ENCODE measurements at places on chromosomes 2 and 18. TPM values are rescaled to one million over a fixed set of nuclear protein-coding genes. Genes with fewer than 3 reads are reported as not detected.

GRCh38 chr2:151769606-151770005 is 35.3 kb upstream of the NEB start:
- no peak overlapping the region for H3K27ac ChIP-seq
- no peak for DNase-seq
- H3K4me1 ChIP-seq = peaks cover 20% of the 10 kb centered on the region
- H3K36me3 ChIP-seq = no peaks in the 10 kb centered on the region

GRCh38 chr2:194616334-194616733 is 1040.7 kb upstream of the SLC39A10 start:
- H3K4me3 ChIP-seq = no peak overlapping the region
- DNase-seq = peak; percentile 15

The PRKD3 gene
- 7.6 TPM for polyA plus RNA-seq

GRCh38 chr2:52931660-52932059 is 835.9 kb upstream of the CHAC2 start:
- no peaks in the 10 kb centered on the region for H3K36me3 ChIP-seq
- H3K4me1 ChIP-seq = peaks cover 4% of the 10 kb centered on the region
- no peak overlapping the region for H3K27ac ChIP-seq
- no peak overlapping the region for H3K4me3 ChIP-seq
- no peak for DNase-seq

The AMMECR1L gene
- polyA plus RNA-seq = 6.7 TPM

- peak overlapping the region; percentile 89 for H3K4me3 ChIP-seq
- H3K36me3 ChIP-seq = peaks cover 24% of the 10 kb centered on the region
- H3K4me1 ChIP-seq = peaks cover 28% of the 10 kb centered on the region
- H3K27ac ChIP-seq = peak overlapping the region; percentile 79
- no peak for DNase-seq
Observed at GRCh38 chr2:96264656-96265348, 995 bp downstream of the TMEM127 start.

The ZNF804A gene
- 1.0 TPM for polyA plus RNA-seq

The EVX2 gene
- not detected for polyA plus RNA-seq

GRCh38 chr2:237210763-237211162 is 125.1 kb downstream of the COPS8 start:
- DNase-seq = no peak
- no peak overlapping the region for H3K4me3 ChIP-seq
- no peaks in the 10 kb centered on the region for H3K36me3 ChIP-seq
- H3K4me1 ChIP-seq = no peaks in the 10 kb centered on the region
- H3K27ac ChIP-seq = no peak overlapping the region

The HOXD3 gene
- polyA plus RNA-seq = not detected

DNA sequence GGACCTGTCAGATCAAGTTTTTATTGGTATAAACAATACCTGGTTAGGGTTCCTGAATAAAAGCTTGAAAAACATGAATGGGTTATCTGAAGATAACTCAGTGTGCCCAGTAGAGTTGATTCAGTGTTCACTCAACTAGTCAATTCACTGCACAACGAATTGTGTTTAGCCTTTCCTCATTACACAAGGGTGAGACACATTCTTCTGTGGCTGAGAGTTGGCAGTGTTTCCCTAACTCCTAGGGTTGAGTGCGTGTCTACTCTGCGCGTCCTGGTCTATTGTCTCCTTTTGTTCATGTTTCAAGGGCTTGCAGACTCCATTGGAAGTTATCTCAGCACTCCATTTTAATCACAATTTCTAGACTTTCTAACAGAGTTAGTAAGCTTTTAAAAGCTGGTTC is 32.8 kb upstream of the TMEM178A start:
- no peak overlapping the region for H3K4me3 ChIP-seq
- no peaks in the 10 kb centered on the region for H3K4me1 ChIP-seq
- DNase-seq = no peak
- no peak overlapping the region for H3K27ac ChIP-seq

The LRRC30 gene
- not detected for polyA plus RNA-seq

The SCN7A gene
- polyA plus RNA-seq = not detected

DNA sequence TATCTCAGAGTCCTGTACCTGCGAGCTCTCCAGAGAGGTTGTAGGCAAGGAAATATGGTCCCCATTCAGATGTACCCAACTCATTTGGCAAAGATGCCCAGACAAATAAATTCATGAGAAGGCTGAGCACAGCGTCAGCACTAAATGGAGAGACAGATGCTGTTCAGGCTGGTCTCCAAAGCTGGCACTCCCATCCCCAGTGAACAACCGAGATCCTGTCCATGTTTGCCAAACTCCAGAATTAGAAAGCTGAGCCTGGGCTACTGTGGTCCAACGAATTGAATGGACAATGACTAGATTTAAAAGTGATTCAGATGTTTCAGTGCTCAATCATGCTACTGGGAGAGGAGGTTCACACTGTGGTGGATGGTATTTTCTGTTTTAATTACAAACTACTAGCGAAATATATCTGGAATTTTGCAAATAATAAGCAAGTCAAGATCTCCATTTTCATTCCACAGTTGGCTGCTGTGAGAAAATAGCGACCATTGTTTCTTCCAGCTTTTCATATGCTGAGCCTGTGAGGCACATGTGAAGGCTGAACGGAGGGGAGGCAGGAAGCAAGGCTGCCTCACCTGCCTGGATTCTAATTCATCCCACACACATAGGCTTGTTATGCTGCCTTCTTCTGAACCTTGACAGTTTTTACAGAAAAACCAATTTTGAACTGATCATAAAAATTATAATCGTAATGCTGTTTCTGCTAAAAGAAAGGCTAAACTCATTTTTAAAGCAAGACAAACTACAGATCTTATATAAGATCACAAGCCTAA is 22.6 kb upstream of the DAPL1 start:
- no peak overlapping the region for H3K4me3 ChIP-seq
- no peak overlapping the region for H3K27ac ChIP-seq
- DNase-seq = no peak
- H3K27me3 ChIP-seq = no peaks in the 10 kb centered on the region
- no peaks in the 10 kb centered on the region for H3K4me1 ChIP-seq

The NETO1 gene
- not detected for polyA plus RNA-seq

- H3K36me3 ChIP-seq = no peaks in the 10 kb centered on the region
- H3K27me3 ChIP-seq = no peaks in the 10 kb centered on the region
- no peak overlapping the region for H3K4me3 ChIP-seq
- DNase-seq = no peak
- no peaks in the 10 kb centered on the region for H3K4me1 ChIP-seq
Observed at GRCh38 chr2:10317646-10318045, 14.9 kb downstream of the HPCAL1 start.

The DQX1 gene
- polyA plus RNA-seq = 2.1 TPM

The IL1F10 gene
- not detected for polyA plus RNA-seq

The UNC80 gene
- polyA plus RNA-seq = not detected

The MC4R gene
- not detected for polyA plus RNA-seq

GRCh38 chr2:20140321-20141055 is 84.4 kb downstream of the SDC1 start:
- H3K4me1 ChIP-seq = peaks cover 10% of the 10 kb centered on the region
- no peaks in the 10 kb centered on the region for H3K36me3 ChIP-seq
- no peak overlapping the region for H3K4me3 ChIP-seq

The OXER1 gene
- polyA plus RNA-seq = 5.4 TPM

The GAL3ST2 gene
- not detected for polyA plus RNA-seq

The COL4A4 gene
- 1.9 TPM for polyA plus RNA-seq

The MCM6 gene
- 85.0 TPM for polyA plus RNA-seq

GRCh38 chr2:43165378-43166069 is 60.9 kb downstream of the ZFP36L2 start:
- no peaks in the 10 kb centered on the region for H3K27me3 ChIP-seq
- no peak overlapping the region for H3K4me3 ChIP-seq

GRCh38 chr2:115584507-115584906 is 1142.1 kb downstream of the DPP10 start:
- no peaks in the 10 kb centered on the region for H3K4me1 ChIP-seq
- H3K27me3 ChIP-seq = no peaks in the 10 kb centered on the region
- H3K27ac ChIP-seq = no peak overlapping the region
- H3K4me3 ChIP-seq = no peak overlapping the region
- DNase-seq = no peak

- no peak overlapping the region for H3K27ac ChIP-seq
- H3K36me3 ChIP-seq = no peaks in the 10 kb centered on the region
- no peak overlapping the region for H3K4me3 ChIP-seq
- peaks cover 27% of the 10 kb centered on the region for H3K4me1 ChIP-seq
Observed at GRCh38 chr18:59911600-59911999, 11.8 kb downstream of the PMAIP1 start.

DNA sequence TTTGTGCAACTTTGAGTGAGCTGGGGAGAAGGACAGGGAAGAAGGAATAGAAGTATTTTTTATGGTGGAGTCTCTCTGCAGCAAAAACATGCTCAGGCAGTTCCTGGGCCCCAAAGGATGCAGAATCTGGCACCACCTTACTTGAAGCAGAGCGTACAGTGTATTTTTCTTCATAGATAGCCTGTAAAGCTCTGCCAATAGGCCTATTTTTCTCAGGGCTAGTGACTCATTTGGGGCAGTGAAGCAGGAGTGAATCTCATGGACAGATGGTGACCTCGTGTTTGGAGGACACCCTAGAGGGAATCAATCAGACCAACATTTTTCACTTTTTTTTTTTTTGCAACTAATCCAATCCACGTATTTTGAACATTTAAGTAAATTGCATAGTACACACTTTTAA is 268.1 kb upstream of the CXCR4 start:
- no peaks in the 10 kb centered on the region for H3K27me3 ChIP-seq
- H3K4me1 ChIP-seq = peaks cover 27% of the 10 kb centered on the region
- H3K27ac ChIP-seq = no peak overlapping the region
- DNase-seq = no peak
- no peak overlapping the region for H3K4me3 ChIP-seq

- no peak for DNase-seq
- H3K36me3 ChIP-seq = no peaks in the 10 kb centered on the region
- no peaks in the 10 kb centered on the region for H3K4me1 ChIP-seq
- no peak overlapping the region for H3K4me3 ChIP-seq
Observed at GRCh38 chr2:48677450-48677849, 59.8 kb downstream of the GTF2A1L start.

The SCYGR7 gene
- not detected for polyA plus RNA-seq

DNA sequence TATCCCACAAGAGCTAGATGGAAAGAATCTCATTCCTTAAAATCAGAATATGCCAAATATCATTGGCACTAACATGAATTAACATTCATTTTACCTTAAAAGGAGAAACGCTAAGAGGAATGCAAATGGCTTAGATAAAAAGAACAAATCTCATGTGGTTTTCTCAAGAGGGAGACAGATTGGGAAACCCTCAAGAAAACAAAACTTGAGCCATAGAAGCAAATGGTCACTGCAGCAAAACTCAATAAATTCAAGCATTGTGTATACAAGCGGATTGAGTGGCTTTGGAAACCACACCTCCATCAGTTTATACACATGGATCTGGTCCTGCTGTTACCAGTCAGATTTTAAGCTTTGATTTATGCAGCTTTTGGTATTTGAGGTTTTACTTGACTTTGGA is 1331.8 kb upstream of the ZEB2 start:
- H3K4me3 ChIP-seq = no peak overlapping the region
- no peaks in the 10 kb centered on the region for H3K4me1 ChIP-seq
- H3K36me3 ChIP-seq = no peaks in the 10 kb centered on the region

DNA sequence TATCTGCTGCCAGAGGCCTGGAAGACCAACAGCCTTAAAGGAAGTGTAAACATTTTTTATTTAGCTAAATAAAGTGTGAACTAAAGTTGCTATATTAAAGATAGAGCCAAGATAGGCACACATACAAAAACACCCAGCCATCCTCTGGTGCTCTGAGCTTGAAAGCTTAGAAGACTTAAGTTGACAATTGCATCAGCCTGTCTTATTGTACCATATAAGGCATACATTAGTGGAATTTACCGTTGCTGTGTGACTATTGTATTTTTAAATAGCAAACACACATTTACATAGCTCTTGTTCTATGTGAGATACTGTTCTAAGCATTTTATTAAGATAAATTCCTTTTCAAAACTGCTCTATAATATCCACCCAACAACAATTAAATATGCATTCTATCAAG is 736.6 kb upstream of the ZEB2 start:
- no peak overlapping the region for H3K4me3 ChIP-seq
- no peaks in the 10 kb centered on the region for H3K4me1 ChIP-seq
- DNase-seq = no peak
- no peak overlapping the region for H3K27ac ChIP-seq

- no peak overlapping the region for H3K4me3 ChIP-seq
- DNase-seq = peak; percentile 25
- no peak overlapping the region for H3K27ac ChIP-seq
- H3K27me3 ChIP-seq = no peaks in the 10 kb centered on the region
Observed at GRCh38 chr2:237201461-237202287, 116.0 kb downstream of the COPS8 start.

The MAPK4 gene
- polyA plus RNA-seq = not detected
